ENCODE measurements at places on chromosomes 6 and 20. TPM values are rescaled to one million over a fixed set of nuclear protein-coding genes. Genes with fewer than 3 reads are reported as not detected.

Gene PTPRT
- total RNA-seq = not detected

Gene CST3
- 181 TPM for total RNA-seq

Gene SAMD10
- total RNA-seq = 1.6 TPM

Gene SNAP25
- 0.25 TPM for total RNA-seq

Gene PRRT1
- total RNA-seq = not detected

Gene HLA-DQA2
- not detected for total RNA-seq

Gene SPAG4
- total RNA-seq = 7.4 TPM

Gene ZBTB46
- 46.9 TPM for total RNA-seq

Gene RNF217
- total RNA-seq = 39.1 TPM

Gene CD24
- total RNA-seq = 0.49 TPM

Gene LRP11
- total RNA-seq = 24.0 TPM

Gene MEA1
- 39.6 TPM for total RNA-seq

Gene PNLDC1
- 1.3 TPM for total RNA-seq

Gene ENPP5
- total RNA-seq = not detected

Gene GLO1
- total RNA-seq = 99.8 TPM

Data from bladder microvascular endothelial cell (primary cell).